ENCODE measurements at places on chromosomes 3 and 15.

DNA sequence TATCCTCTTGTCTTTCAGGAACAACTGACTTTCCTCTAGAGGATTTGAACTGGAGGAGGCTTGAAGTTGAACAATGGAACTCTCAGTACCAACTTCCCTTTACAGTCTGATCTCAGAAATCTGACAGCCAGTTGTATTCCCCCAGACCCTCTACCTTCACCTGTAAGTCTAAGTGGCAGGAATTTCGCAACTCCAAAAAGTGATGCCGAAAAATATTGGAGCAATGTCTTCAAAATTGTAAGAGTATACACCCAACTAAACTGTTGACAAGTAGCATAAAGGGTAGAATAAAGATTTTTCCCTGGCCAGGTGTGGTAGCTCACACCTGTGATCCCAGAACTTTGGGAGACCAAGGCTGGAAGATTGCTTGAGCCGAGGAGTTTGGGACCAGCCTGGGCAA, 69.1 kb upstream of the CFAP20DC start:
- no peak for DNase-seq

DNA sequence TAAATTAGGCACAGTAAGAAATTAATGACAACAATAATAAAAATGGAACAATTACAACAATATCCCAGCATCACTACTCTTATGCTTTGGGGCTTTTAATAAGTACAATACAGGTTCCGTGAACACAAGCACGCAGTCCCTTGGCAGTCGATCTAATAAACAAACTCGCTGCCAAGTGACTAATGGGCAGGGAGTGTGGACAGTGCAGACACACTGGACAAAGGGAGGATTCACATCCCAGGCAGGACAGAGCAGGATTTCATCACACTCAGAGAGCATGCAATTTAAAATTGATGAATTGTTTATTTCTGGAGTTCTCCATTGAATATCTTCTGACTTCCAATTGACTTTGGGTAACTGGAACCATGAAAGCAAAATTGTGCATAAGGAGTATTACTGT, 524.1 kb upstream of the CFAP20DC start:
- no peak for DNase-seq

DNA sequence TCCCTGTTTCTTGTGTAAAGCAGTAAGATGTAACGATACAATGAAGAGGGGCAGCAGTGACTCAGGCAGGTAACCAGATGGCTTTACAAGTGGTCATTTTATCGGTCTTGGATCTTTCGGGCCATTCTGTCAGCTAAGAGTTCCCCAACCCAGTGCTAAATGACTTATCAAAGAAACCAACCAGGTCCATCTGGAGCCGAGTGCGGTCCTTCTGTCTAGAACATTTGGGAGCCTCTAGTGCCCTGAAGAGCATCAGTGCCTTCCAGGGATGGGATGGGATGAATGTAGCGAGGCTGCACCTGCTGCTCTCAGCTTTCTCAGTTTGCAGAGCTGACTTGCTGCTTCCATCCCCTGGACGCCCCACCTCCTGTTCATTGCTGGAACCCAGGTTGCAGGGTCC, 131.7 kb upstream of the AGBL1 start:
- peak; percentile 99 for DNase-seq

DNA sequence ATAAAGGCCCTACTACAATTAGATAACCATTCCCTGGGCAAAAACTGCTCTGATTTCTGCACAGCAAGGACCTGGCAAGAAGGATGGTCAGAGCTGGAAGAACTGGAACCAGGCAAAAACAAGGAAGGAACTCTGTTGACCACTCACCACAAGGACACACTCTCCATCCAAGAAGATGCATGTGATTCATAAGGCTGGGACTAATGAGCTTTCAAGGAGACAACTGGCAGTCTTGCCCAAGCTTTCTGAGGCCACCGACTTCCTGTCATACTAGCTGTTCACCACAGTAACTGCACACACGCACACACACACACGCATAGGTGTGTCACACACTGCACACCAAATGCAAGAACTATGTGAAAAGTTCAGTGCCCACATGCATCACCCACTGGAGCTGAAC, 256.6 kb downstream of the OCA2 start:
- DNase-seq, result no peak

DNA sequence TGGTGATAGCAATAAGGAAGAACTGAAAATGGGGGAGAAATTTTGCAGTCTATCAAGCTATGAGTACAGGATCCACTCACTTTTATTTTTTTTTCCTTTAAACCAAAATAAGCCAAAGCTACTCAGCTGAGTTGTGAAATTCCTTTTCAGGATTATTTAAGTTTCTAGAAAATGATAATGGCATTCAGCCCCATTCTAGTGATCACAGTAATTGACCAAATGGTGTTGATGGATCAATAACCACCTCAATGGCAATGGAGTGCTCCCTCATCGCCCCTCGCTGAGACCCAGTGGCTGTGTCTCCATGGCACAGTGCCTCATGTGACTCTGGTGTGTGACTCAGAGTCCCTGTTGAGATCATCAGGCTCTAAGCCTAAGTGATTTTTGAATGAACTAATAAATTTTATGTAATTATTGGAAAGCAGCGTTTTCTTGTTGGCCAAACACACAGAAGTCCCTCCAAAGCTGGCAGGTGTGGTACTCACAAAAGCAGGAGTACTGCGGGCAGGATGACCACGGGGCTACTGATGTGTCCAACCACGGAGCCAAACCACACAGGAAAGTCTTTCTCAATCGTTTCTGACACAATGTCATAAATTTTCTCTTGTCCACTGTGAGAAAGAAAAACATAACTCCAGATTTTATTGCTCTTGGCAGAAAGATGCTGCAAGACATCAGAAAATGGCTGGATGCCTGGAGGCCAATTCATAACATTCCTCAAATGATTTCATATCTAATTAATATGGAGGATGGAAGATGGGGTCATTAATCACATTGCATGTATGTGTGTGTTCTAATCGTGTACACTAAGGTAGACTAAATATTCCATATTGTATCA, 14.4 kb upstream of the STARD5 start:
- no peak for DNase-seq

DNA sequence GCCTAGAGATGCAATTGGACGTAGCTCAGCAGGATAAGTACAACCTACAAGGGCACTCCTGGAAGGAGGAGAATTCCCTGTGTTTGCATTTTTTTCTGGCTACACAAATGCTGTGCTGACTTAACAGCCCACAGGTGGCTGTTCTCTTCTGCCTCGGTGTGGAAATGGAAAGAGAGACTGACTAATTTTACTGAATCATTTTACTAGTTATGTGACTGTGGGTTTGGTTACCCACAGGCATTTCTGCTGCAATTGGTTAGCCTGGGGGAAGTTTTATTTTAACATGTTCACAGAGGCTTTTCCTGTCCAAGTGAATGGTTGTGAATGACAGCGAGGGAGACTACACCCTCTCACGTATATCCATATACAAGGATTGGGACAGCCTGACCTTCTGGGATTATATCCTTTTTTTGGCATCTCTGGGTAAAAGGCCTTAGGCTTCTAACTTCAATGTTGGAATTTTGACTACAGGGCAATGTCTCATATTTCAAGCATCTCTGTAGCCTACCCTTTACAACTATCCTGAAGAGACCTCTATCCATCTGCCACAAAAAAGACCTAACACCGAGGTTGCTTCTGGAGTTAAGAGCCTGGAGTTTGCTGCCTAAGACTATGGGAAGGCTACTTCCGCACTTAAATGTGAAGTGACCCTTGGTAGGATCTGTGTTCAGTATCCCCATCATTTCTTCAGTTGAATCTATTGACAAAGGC, 67.2 kb upstream of the TP63 start:
- no peak for DNase-seq

DNA sequence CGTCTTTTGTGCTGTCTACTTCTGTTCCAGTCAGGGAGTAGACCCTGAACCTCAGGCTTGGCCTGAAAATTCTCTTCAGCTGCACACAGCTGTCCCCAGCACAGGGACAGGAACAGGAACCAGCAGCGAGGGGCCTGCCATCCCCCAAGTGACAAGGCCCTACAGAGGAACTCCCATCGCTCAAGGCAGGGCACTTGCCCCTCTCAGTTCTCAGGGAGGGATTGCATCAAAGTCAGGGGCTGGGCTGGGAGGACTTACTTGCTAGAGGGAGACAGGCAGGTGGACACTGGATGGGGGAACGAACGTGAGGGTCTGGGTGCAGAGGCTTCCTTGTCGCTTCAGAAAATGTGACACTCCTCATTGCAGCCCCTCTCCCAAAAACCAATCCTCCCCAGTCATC, 163.6 kb downstream of the CHSY1 start:
- no peak for DNase-seq

- DNase-seq, result no peak
These were observed 35.3 kb downstream of the TSPAN3 start for GRCh38 chr15:77035584-77035983.

DNA sequence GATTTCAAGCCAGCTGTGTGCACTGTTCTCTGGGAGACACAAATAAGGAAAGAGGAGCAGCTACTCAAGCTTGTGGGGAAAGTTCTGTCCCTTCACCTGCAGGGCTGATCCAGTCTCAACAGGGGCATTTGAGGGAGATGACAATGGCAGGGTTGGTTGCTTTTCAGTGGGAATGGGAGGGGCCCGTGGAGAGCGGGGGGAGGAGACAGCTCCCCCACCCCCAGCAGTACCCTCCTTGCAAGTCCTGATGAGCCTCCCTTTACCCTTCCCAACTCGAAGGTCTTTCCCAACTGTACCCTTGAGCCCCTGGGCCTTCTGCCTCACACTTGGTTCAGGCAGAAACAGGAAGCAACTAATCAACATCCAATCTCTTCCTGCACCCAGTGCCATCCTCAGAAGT, 71.8 kb upstream of the SNRPA1 start:
- DNase-seq, result no peak

DNA sequence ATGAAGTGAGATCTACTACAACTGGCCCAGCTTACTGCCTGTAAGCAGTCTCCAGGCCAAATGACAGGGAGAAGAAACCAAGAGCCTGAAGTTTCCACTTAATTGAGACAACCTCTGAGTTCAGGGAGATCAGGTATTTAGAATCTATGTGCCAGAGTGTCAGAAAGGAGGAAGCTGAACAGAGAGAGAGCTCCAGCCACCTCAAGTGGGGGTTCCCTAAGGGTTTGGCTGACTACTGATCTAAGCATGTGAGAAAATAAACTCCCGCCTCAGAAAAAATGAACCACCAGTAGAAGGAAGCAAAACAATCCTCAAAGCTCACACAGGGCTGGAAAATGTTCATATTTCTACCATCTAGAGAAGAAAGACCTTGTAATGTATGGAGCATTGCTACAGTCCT, 25.0 kb downstream of the ADAM10 start:
- no peak for DNase-seq

GRCh38 chr15:44427756-44428724, 611 bp downstream of the CTDSPL2 start:
- DNase-seq, result peak; percentile 85

DNA sequence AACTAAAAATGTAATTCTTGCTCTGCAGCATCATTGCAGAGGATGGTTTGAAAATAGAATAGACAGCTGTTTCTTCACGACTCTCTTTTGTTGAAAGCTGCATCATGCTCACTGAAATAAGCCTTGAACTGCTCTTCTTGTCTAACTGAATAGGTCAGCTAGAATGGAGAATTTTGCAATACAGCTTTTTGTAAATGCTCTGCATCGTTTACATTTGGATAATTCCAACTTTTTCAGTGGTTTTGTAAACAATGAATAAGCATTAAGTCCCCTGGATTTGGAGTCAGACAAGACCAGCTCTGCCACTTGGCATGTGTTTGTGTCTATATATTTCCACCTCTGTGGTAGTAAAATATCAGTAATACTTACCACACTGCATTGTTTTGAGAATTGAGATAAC, 95.2 kb downstream of the PLSCR2 start:
- DNase-seq, result no peak

Measured in NCI-H524 (cell line).